ENCODE measurements at places on chromosomes 3 and 15.
A peak's percentile ranks its signal among the peaks of the same experiment; 100 is the strongest.

GRCh38 chr15:84113919-84114318, 121.7 kb upstream of the GOLGA6L4 start:
- no peaks in the 10 kb centered on the region for H3K36me3 ChIP-seq
- no peak overlapping the region for H3K27ac ChIP-seq
- no peak for DNase-seq
- H3K27me3 ChIP-seq, result no peaks in the 10 kb centered on the region

DNA sequence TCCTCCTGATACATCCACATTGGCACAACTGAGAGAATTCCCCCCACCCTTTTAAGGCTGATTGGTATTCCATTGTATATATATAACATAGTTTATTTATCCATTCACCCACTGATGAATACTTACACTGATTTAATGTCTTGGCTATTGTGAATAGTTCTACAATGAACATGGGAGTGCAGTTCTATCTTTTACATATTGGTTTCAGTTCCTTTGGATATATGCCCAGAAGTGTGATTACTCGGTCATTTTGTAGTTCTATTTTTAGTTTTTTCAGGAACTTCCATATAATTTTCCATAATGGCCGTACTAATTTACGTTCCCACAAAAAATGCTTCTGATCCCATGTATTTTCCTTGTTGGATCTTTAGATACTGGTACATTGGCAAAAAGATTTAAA, 135.3 kb downstream of the FMN1 start:
- no peak for DNase-seq
- no peaks in the 10 kb centered on the region for H3K27me3 ChIP-seq

DNA sequence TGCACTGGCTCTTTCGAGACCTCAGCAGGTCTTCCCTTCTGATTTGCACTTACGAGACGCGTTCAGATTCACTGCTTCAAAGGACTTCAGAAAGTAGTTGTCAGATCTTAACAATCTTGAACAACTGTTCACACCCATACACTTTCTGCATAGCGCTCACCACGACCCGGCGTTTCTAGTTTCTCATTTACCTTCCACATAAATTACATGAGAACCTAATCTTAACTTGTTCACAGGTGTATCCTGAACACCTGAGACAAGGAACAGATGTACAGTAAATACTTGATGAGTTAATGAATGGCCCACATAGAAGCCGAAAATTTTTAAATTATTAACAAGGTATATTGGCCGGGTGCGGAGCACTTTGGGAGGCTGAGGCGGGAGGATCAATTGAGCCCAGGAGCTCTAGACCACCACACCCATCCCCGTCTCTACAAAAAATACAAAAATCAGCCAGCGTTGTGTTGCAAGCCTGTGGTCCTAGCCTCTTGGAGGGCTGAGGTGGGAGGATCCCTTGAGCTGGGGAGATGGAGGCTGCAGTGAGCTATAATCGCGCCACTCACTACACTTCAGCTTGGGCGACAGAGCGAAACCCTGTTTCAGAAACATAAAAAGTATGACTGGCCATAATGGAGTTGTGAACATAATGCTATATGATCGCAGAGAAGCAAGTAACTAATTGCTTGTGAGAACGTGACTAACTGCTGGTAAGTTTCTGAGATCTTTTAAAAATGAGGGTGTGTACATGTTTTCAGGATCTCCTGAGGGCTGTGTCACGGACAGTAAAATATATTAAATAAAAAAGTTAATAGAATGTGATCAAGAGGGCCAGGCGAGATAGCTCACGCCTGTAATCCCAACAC, 984 bp upstream of the SMARCC1 start:
- no peaks in the 10 kb centered on the region for H3K36me3 ChIP-seq
- H3K27me3 ChIP-seq, result no peaks in the 10 kb centered on the region
- peak overlapping the region; percentile 91 for H3K4me3 ChIP-seq
- H3K4me1 ChIP-seq, result peaks cover 29% of the 10 kb centered on the region

- H3K4me1 ChIP-seq, result no peaks in the 10 kb centered on the region
- H3K27me3 ChIP-seq, result no peaks in the 10 kb centered on the region
- no peaks in the 10 kb centered on the region for H3K36me3 ChIP-seq
Measured at GRCh38 chr3:109178708-109179107, 42.2 kb downstream of the C3orf85 start.

- no peaks in the 10 kb centered on the region for H3K36me3 ChIP-seq
- H3K27ac ChIP-seq, result no peak overlapping the region
- no peaks in the 10 kb centered on the region for H3K4me1 ChIP-seq
- no peak overlapping the region for H3K4me3 ChIP-seq
Measured at GRCh38 chr3:187678726-187679268, 8.6 kb upstream of the SST start.

GRCh38 chr15:40439461-40439959, 1.2 kb upstream of the BAHD1 start:
- H3K27ac ChIP-seq, result no peak overlapping the region
- peaks cover 19% of the 10 kb centered on the region for H3K4me1 ChIP-seq
- H3K27me3 ChIP-seq, result no peaks in the 10 kb centered on the region
- H3K36me3 ChIP-seq, result no peaks in the 10 kb centered on the region
- H3K4me3 ChIP-seq, result peak overlapping the region; percentile 89

GRCh38 chr3:16290007-16290826, 25.2 kb downstream of the OXNAD1 start:
- peaks cover 36% of the 10 kb centered on the region for H3K4me1 ChIP-seq
- H3K4me3 ChIP-seq, result no peak overlapping the region
- DNase-seq, result no peak
- H3K27ac ChIP-seq, result peak overlapping the region; percentile 80
- no peaks in the 10 kb centered on the region for H3K27me3 ChIP-seq
- H3K36me3 ChIP-seq, result peaks cover 5% of the 10 kb centered on the region

DNA sequence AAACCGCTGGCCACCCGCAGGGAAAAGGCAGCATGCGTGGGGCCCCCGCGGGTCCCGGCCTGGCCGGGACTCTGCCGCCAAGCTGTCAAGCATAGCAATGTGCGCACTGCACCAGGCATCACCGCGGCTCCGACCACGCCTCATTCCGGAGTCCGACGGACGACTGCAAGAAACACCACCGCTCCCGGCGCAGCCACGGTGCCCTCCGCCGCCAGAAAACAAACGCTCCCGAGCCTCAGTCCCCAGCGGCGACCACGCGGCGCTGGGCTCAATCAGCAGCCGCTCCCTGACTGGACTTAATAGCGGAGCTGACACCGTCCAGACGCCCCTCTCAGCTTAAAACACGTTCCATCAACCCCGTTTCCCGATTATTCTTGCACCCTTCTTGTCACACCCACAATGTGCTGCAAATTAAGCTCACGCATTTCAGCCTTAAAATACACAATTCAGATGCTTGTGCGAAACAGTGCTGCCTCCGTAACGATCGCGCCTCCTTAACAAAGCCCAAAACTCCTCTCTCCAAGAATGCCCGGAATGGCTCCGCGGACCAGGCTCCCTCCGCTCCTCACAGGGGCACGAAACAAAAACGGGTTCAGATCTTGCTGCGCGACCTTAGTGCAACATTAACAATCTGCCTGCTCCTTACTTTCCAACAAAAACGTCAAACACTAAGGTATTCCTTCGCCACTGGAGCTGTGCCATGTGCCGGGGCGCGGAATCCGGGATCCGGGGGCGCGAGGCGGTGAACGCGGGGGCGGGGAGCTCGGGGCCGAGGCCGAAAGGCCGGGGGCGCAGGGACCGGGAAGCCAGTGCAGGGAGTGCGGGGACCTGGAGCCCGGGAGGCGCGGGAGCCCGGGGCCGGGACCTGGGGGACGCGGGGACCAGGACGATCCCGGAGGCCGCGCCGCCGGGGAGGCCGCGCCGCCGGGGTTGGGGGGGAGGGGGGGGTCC, 655 bp downstream of the CYFIP1 start:
- DNase-seq, result peak; percentile 60
- H3K27ac ChIP-seq, result peak overlapping the region; percentile 64
- H3K4me1 ChIP-seq, result peaks cover 6% of the 10 kb centered on the region
- H3K36me3 ChIP-seq, result no peaks in the 10 kb centered on the region

GRCh38 chr3:153233986-153234385, 72.0 kb downstream of the RAP2B start:
- no peak overlapping the region for H3K4me3 ChIP-seq
- H3K36me3 ChIP-seq, result no peaks in the 10 kb centered on the region
- H3K4me1 ChIP-seq, result no peaks in the 10 kb centered on the region
- no peak overlapping the region for H3K27ac ChIP-seq

- no peak for DNase-seq
- no peak overlapping the region for H3K27ac ChIP-seq
- H3K4me3 ChIP-seq, result no peak overlapping the region
- H3K27me3 ChIP-seq, result no peaks in the 10 kb centered on the region
Measured at GRCh38 chr3:153749070-153749610, 372.1 kb upstream of the ARHGEF26 start.
